Cardiac muscle cell (in vitro differentiated cells and primary cell): ENCODE measurements at places on chromosomes 16 and 17. TPM values are rescaled to one million over a fixed set of nuclear protein-coding genes. Genes with fewer than 3 reads are reported as not detected.
A peak's percentile ranks its signal among the peaks of the same experiment; 100 is the strongest.

- H3K36me3 ChIP-seq: no peaks in the 10 kb centered on the region
- no peak for DNase-seq
- H3K4me1 ChIP-seq: peaks cover 3% of the 10 kb centered on the region
Measured at GRCh38 chr16:50802961-50803360, 61.1 kb downstream of the CYLD start.

GRCh38 chr16:89354325-89354724, 136.0 kb downstream of the ANKRD11 start:
- no peak overlapping the region for H3K4me3 ChIP-seq
- no peak for DNase-seq
- H3K27ac ChIP-seq: no peak overlapping the region
- no peaks in the 10 kb centered on the region for H3K27me3 ChIP-seq
- H3K36me3 ChIP-seq: no peaks in the 10 kb centered on the region

DNA sequence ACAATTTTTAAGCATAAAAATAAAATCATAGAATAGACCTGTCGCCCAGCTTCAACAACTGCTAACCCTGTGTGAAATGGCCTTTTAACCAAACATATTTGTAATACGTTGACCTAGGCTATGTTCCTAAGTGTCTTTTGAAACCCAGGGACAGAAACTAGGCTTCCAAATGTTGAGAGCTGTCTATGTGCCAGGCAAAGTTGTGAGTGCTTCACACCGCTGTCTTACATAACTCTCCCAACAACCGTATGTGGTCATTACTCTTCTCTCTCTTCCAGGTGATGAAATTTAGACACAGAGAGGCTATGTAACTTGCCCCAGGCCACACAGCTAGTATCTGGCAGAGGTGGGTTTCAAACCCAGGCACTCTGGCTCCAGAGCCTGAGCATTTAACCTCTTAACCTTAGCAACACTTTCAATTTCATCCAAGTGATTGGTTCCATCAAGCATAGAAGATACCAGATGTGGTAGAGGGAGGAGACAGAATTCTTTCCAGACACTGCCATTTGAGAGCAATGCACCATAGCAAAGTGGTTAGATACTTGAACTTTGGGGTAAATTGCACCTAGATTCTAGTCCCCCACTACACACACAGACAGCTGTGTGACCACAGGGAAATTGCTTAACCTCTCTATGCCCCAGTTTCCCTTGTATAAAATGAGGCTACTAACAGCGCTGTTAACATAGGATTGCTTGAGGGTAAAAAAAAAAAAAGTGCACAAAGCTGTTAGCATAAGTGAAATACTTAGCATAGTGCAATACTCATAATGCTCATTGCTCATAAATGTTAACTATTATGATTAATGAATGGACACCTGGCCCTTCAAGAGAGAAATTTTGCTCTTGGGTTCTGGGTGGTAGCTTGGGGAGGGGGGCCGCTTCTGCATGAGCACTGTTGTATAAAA, 160.6 kb downstream of the IRX3 start:
- H3K36me3 ChIP-seq: no peaks in the 10 kb centered on the region
- no peaks in the 10 kb centered on the region for H3K27me3 ChIP-seq
- no peak for DNase-seq

- H3K4me1 ChIP-seq: no peaks in the 10 kb centered on the region
- peak; percentile 44 for DNase-seq
- no peak overlapping the region for H3K27ac ChIP-seq
- no peak overlapping the region for H3K4me3 ChIP-seq
- no peaks in the 10 kb centered on the region for H3K36me3 ChIP-seq
- H3K27me3 ChIP-seq: no peaks in the 10 kb centered on the region
Measured at GRCh38 chr17:43456661-43457361, 27.0 kb upstream of the DHX8 start.

- no peaks in the 10 kb centered on the region for H3K27me3 ChIP-seq
- no peak overlapping the region for H3K27ac ChIP-seq
- DNase-seq: no peak
- H3K36me3 ChIP-seq: no peaks in the 10 kb centered on the region
- H3K4me3 ChIP-seq: no peak overlapping the region
- H3K4me1 ChIP-seq: no peaks in the 10 kb centered on the region
Measured at GRCh38 chr17:35069311-35069710, 5.8 kb upstream of the RFFL start.

- no peak within 1 kb of the TSS for H3K27ac ChIP-seq
- peaks cover 100% of the 10 kb centered on the region for H3K27me3 ChIP-seq
- peaks cover 18% of the 10 kb centered on the region for H3K4me1 ChIP-seq
- DNase-seq: peak; percentile 74
- no peaks in the 10 kb centered on the region for H3K36me3 ChIP-seq
Measured at GRCh38 chr17:34579017-34579946, at the start of gene TMEM132E. TSS of gene TMEM132E (plus strand) at chr17:34579582. CDS start at chr17:34581077, 1,495 bp downstream.

DNA sequence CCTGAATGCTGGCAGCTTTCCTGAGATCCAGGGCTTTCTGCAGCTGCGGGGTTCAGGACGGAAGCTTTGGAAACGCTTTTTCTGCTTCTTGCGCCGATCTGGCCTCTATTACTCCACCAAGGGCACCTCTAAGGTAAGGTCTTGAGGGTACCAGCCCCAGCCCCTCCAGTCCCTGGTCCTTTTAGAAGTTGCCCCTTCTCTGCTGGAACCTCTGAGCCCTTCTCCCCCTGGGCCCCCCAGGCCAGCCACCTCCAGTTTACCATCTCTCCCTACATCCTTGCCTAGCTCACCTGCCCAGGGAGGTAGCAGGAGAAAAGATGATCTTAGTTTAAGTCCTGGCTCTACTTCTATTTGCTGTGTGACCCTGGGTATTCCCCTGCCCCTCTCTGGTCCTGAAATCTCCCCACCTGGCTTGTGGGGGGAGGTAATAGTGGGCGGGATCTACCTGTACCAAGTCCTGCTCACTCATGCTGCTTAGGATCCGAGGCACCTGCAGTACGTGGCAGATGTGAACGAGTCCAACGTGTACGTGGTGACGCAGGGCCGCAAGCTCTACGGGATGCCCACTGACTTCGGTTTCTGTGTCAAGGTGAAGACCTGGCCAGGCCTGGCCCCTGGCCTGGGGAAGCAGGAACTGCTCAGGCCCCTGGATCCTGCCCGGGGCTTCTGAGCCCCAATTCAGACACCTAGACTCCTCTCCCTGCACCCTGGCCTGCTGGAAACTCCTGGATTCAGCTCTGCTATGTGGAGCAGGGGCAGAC, 6.5 kb downstream of the GRB7 start:
- peaks cover 12% of the 10 kb centered on the region for H3K4me1 ChIP-seq
- H3K27me3 ChIP-seq: peaks cover 16% of the 10 kb centered on the region
- H3K27ac ChIP-seq: no peak overlapping the region
- no peaks in the 10 kb centered on the region for H3K36me3 ChIP-seq
- H3K4me3 ChIP-seq: no peak overlapping the region

GRCh38 chr16:81813648-81814047, 34.6 kb downstream of the PLCG2 start:
- DNase-seq: no peak
- H3K27ac ChIP-seq: no peak overlapping the region

- peaks cover 28% of the 10 kb centered on the region for H3K4me1 ChIP-seq
- H3K27ac ChIP-seq: peak overlapping the region; percentile 87
- peaks cover 10% of the 10 kb centered on the region for H3K36me3 ChIP-seq
- DNase-seq: peak; percentile 96
- peak overlapping the region; percentile 43 for H3K4me3 ChIP-seq
- H3K27me3 ChIP-seq: no peaks in the 10 kb centered on the region
Measured at GRCh38 chr16:29807426-29808218, 1.3 kb downstream of the MAZ start.

DNA sequence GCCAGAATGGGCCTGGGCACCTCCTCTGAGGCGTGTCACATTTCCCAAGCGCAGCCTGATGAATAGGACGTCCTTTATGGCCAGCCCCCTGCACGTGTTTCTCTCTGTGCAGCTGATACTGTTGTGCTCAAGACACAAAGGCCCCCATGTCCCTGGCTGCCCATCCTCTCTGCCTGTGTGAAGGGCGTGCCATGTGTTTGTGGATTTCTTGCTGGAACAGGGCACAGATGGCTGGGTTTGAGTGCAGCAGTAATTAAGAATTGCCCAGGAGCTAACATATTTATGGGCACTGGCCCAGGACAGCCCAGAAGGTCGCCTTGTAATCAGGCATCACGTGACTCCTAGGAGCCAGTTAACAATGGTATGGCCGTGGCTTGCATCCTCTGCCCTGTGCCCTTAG, 181.1 kb downstream of the CCDC182 start:
- no peak for DNase-seq
- H3K4me1 ChIP-seq: no peaks in the 10 kb centered on the region
- H3K4me3 ChIP-seq: no peak overlapping the region

- no peak overlapping the region for H3K4me3 ChIP-seq
- H3K27me3 ChIP-seq: no peaks in the 10 kb centered on the region
- peaks cover 5% of the 10 kb centered on the region for H3K4me1 ChIP-seq
- DNase-seq: no peak
Measured at GRCh38 chr17:64073771-64074703, 53.6 kb upstream of the ICAM2 start.

- DNase-seq: no peak
- no peak overlapping the region for H3K27ac ChIP-seq
- H3K36me3 ChIP-seq: no peaks in the 10 kb centered on the region
- no peaks in the 10 kb centered on the region for H3K27me3 ChIP-seq
Measured at GRCh38 chr17:6429266-6429665, 5.7 kb downstream of the AIPL1 start.

- no peak for DNase-seq
- no peak overlapping the region for H3K27ac ChIP-seq
- H3K4me1 ChIP-seq: no peaks in the 10 kb centered on the region
- H3K36me3 ChIP-seq: no peaks in the 10 kb centered on the region
- no peaks in the 10 kb centered on the region for H3K27me3 ChIP-seq
Measured at GRCh38 chr16:78375055-78375679, 275.7 kb downstream of the WWOX start.

GRCh38 chr16:17246268-17246885, 224.4 kb downstream of the XYLT1 start:
- no peaks in the 10 kb centered on the region for H3K27me3 ChIP-seq
- no peak for DNase-seq
- no peaks in the 10 kb centered on the region for H3K4me1 ChIP-seq
- H3K36me3 ChIP-seq: no peaks in the 10 kb centered on the region
- H3K27ac ChIP-seq: no peak overlapping the region
- no peak overlapping the region for H3K4me3 ChIP-seq

DNA sequence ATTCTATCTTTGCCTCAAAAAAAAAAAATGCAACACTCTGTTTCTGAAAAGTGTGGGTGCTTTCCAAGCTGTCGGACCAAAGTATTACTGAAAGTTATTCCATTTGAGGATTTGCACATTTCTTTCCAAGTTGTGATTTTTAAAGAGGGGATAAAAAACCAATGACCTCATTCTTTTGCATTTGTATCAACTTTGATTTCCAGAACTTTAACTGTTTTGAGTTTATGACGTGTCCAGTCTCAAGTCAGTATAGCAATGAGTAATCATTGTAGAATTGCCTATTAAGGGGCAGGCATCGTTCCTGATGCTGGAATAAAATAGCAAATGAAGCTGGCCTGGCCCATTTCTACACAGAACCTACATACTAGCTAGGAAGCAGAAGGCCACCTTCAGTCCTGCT, 229.6 kb upstream of the RBFOX1 start:
- no peak for DNase-seq
- no peaks in the 10 kb centered on the region for H3K36me3 ChIP-seq
- H3K27ac ChIP-seq: no peak overlapping the region
- H3K27me3 ChIP-seq: peaks cover 1% of the 10 kb centered on the region

DNA sequence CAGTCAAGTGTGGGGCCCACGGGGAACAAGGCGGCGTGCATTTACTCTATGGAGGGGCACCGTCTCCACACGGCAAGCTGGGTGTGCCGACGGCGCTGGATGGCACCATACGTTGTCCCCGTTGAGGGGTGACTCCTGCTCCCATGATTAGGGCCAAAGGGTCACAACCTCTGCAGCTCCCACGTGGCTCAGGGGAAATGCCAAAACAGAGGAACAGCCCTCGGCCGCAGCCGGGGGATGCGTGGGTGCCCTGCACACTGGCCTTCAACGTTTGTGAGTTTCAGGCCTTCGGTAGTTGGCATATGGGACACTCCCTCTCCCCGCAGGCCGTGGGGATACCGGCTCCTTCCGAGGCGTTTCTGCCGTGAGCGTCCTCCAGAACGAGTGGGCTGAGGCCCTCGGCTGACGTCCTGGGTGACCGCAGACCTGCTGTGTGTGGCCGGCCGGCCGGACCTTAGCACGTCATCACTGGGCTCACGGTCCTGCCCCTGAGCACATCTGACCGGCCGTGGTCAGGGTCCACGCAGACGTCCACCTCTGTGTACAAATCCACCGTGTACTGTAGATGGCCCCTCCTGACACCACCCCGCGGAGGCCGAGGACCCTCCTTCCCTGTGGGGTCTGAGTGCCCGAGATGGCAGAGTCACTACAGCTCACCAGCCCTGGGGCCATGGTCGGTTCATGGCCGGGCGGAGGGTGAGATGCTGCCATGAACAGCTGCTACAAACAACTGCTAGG, 4.8 kb upstream of the METRNL start:
- no peak overlapping the region for H3K4me3 ChIP-seq
- peaks cover 3% of the 10 kb centered on the region for H3K4me1 ChIP-seq
- H3K36me3 ChIP-seq: no peaks in the 10 kb centered on the region
- H3K27ac ChIP-seq: no peak overlapping the region
- H3K27me3 ChIP-seq: peaks cover 43% of the 10 kb centered on the region

ATP2C2 gene
- 0.18 TPM in 1 of 2 replicates, not detected in the other for total RNA-seq

PIRT gene
- not detected in 2 replicates for total RNA-seq

CRAMP1 gene
- total RNA-seq: 13.1 and 15.3 TPM in 2 replicates

FOXL1 gene
- total RNA-seq: 2.0 and 4.2 TPM in 2 replicates

GPR139 gene
- not detected in 2 replicates for total RNA-seq

C17orf67 gene
- 0.32 and 0.74 TPM in 2 replicates for total RNA-seq

ABCA10 gene
- 0.04 TPM in 1 of 2 replicates, not detected in the other for total RNA-seq

SSTR5 gene
- total RNA-seq: not detected in 2 replicates
